ENCODE measurements at places on chromosomes 2 and 18.

GRCh38 chr2:100381240-100381639, 36.2 kb downstream of the CHST10 start:
- peak; percentile 53 for DNase-seq

GRCh38 chr2:83595121-83595690, 863.9 kb downstream of the SUCLG1 start:
- DNase-seq: no peak

DNA sequence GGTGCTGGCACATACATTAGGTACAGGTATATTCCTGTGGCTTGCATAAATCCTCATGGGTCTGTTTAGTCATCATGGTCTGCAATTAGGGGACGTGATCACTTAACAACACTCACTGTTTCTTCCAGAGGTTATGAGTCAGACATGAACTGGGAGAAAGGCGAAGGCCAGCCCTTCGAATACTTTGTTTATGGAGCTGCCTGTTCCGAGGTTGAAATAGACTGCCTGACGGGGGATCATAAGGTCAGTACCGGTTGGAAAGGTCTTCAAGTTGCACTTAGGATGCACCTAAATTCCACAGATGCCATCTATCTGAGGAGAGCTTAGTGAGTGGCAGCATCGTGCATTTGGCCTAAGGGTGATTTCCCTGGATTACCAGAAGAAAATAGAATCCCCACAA, 76.9 kb downstream of the AOX1 start:
- DNase-seq: no peak

GRCh38 chr2:98009887-98010760, 14.4 kb upstream of the TMEM131 start:
- no peak for DNase-seq

GRCh38 chr2:163157891-163158496, 319.4 kb upstream of the KCNH7 start:
- DNase-seq: no peak

DNA sequence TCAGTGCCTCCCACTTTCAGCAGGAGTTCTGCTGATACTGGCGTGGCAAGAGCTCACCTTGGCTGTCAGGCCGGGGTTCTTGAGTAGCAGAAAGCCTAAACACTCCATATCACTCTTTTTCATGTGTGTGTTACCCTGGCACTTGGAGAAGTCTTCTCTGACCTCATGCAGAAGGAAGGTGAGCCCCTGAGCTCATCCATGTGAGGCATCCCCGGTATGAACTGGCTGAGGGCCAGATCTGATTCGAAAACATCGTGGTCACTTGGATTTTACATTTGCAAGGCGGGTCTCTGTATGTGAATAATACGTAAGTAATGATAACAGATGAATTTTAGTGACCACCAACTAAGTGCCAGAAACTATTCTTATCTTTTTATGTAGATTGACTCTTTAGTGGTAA, 93.6 kb downstream of the RAPGEF4 start:
- DNase-seq: no peak

DNA sequence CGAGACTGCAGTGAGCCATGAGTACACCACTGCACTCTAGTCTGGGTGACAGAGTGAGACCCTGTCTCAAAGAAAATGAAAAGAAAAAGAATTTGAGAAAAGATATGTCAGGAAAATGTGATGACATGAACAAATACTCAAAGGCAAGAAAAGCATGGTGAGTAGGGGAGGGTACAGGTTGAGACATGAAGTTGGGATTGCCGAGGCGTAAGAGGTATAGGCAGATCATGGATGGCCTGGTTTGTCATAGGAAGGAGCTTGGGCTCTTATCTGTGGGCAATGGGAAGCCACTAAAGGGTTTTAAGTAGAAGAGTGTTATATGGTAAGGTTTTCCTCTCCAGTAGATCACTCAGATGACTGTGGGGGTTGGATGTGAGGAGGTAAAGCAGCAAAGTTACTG, 32.3 kb downstream of the SPAST start:
- DNase-seq: no peak

- peak; percentile 57 for DNase-seq
Measured at GRCh38 chr2:216690853-216691741, 4.3 kb downstream of the IGFBP5 start.

DNA sequence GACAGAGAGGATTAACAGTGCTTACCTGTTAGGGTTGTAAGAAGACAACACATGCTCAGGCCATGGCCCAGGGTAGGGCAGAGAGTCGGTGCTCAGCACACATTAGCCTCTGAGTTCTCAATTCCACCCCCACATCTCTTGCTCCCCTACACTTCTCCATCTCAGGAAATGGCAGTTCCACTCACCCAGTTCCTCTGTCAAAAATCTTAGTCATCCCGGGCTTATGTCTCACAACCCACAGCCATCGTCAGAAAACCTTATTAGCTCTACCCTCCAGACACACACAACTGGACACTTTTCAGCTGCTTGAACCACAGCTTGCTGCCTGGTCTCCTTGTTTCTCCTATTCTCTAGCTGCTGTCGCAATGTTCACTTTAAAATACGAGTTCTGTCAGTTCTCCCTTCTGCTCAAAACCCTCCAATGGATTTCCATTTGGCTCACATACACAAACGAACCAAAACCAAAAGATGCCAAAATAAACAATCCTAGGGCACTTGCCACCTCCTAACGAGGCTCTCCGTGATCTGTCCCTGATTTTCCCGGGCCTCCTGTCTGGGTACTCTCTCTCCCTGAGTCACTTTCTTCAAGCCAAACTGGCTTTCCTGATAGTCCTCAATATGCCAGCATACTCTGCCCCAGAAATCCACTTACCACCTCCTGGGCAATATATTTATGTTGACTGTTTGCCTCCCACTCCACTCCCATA, 89.7 kb downstream of the KCTD1 start:
- DNase-seq: peak; percentile 67

- no peak for DNase-seq
Measured at GRCh38 chr2:10658914-10659257, 30.9 kb downstream of the NOL10 start.

GRCh38 chr2:9160732-9161131, 45.9 kb upstream of the ASAP2 start:
- no peak for DNase-seq

- DNase-seq: no peak
Measured at GRCh38 chr18:62596145-62597005, 73.5 kb downstream of the ZCCHC2 start.

- no peak for DNase-seq
Measured at GRCh38 chr2:6877402-6878304, at the start of gene RSAD2. Gene RSAD2 (plus strand): TSS chr2:6877777. CDS start chr2:6877801, 24 bp downstream.
